Pulmonary artery endothelial cell (primary cell): ENCODE measurements at places on chromosomes 4 and X. TPM values are rescaled to one million over a fixed set of nuclear protein-coding genes. Genes with fewer than 3 reads are reported as not detected.

Gene AMBN
- total RNA-seq, result not detected in 2 replicates

Gene LRIT3
- total RNA-seq, result 0.04 TPM in 1 of 2 replicates, not detected in the other

- DNase-seq, result no peak
These were observed 151.5 kb downstream of the CHIC2 start for GRCh38 chr4:53912766-53913497.

Gene RNF128
- total RNA-seq, result not detected in 2 replicates

Gene GABRG1
- not detected in 2 replicates for total RNA-seq

DNA sequence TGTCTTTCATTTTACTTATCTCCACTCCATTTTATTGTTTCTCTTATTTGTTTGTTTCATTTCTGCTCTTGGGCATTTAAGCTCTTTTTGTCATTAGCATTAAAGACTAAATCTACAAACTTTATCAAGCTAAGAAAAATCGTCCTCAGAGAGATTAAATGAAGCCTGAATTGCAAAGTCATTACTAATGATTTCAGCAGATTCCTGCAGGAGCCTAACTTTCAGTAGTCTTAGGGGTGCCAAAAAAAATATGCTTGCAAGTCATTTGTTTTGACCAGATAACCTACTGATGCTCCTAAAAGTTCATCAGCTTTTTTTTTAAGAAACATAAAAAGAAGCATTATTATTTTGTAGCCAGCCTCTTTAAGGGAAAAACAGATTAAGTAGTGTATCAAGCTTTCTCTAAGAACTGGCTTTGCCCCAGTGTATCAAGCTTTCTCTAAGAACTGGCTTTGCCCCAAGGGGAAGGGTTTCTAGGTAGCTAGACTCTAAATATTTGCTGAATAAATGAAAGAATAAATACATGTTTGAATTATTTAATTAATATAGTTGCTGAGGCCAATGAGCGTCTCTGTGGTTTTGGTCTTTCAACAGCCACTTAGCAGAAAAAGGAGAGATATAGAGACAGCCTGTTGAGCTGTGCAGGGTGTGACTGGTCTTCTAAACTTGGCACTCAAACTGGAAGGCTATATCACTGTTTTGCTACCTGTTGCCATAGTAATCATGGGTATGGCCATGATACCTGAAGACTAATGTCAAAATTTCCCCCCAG lies 174.2 kb downstream of the BTC start:
- no peak for DNase-seq
